ENCODE measurements at places on chromosomes 5 and 9.

DNA sequence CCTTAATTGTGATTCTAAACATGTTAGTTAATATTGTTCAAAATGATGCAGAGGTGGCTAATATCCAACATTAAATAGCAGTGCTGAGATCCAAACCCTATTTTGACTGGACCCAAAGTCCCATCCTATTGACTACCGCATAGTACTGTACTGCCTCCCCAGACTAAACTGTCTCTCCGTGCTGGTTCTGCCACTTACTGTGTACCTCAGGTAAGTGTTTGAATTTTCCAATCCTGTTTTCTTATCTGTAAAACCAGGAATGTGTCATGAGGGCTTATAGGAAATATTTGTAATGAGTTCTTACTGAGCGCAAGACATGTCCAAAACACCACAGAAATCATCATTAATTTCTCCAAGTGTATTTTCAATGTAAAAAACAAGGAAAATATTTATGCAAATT is 209.2 kb upstream of the CD180 start:
- DNase-seq: no peak

- DNase-seq: no peak
These were observed 3.7 kb upstream of the SSBP2 start for GRCh38 chr5:81754621-81755020.

GRCh38 chr5:5979377-5979760 is 399.0 kb downstream of the MED10 start:
- no peak for DNase-seq

DNA sequence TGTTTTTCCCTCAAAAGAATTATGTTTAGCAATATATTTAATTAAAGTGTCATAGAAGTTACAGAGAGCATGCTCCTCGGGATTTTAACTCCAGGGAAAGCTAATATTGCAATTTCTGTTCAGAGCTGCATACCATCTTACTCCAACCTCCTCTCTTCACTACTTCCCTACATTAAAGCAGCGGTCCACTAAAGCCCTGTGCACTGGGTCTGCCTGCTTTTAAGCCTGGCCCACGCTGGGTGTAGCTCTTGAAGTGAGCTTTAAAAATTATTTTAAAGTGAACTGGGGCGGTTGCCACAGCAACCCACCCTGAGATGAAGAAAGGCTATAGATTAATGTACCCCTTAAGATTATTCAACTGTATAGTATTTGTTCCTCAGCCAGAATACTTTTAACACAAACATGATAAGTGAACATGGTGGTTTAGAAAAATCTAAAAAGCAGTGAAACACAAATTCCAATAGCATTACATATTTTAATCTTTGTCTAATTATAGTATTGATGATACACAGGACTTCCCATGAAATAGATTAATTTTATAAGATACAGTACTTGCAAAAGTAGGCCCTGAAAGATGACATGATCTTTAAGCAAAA is 3.9 kb upstream of the MEF2C start:
- no peak for DNase-seq

DNA sequence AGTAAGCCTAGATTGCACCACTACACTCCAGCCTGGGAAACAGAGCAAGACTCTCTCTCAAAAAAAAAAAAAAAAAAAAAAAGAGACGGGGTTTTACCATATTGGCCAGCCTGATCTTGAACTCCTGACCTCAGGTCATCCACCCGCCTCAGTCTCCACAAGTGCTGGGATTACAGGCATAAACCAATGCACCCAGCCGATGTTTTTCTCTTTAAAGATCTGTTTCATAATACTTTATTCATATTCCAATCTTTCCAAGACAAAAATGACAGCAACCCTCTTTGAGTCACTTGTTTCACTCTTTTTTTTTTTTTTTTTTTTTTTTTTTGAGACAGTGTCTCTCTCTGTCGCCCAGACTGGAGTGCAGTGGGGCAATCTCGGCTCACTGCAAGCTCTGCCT is 13.6 kb upstream of the LMNB1 start:
- DNase-seq: peak; percentile 73

DNA sequence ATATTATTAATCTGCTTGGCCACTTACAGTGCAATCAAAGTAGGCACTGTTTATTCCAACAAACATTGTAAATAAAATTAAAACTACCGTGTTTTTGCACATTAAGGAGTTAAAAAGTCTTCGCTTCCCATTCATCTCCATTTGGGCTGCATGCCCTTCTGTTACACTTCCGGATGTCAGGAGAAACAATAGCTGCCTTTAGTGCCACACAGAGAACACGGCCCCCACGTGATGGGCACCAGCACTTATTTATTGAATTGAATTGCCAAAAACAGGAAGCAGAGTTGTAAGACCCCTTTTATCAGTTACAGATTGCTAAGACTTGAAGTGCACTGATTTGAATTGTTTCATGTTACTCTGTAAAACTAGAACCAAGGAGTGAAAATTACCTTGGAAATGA is 80.4 kb downstream of the LHFPL2 start:
- no peak for DNase-seq

DNA sequence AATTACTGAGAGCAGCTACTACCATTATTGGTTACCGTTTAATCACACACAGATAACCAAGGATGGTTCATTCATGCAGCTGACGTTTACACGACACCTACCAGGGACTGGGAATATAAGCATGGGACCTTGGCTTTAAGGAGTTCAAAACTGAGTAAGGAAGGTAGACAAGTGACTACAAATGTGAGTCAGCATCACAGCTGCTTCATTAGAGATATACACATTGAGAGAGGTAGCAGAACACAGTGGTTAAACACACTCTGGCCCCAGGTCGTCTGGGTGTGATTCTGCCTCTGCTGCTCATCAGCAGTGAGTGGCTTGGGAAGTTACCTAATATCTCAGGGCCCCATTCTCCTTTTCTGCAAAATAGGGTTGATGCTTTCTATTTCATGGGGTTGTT is 268.6 kb downstream of the NR3C1 start:
- DNase-seq: no peak

DNA sequence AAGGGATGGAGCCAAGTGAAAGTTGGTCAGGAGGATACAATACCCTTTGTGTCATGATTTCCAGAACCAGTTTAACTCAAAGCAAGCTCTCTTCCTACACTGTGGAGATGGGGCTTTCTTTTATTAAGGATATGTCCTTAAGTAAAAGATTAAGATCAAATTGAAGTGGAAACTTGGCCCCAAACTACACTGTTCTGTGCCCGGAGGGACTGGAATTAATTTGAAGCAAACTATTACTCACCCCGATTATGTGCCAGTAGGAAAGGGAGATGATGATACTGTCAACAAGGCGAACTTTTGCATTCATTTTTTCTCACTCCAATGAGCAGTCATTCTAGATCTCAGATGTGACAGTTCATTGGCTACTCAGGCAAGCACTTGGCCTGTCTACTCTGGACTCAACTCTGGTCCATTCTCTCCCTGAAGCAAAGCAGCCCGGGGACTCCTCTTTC is 186.7 kb downstream of the NTRK2 start:
- no peak for DNase-seq

DNA sequence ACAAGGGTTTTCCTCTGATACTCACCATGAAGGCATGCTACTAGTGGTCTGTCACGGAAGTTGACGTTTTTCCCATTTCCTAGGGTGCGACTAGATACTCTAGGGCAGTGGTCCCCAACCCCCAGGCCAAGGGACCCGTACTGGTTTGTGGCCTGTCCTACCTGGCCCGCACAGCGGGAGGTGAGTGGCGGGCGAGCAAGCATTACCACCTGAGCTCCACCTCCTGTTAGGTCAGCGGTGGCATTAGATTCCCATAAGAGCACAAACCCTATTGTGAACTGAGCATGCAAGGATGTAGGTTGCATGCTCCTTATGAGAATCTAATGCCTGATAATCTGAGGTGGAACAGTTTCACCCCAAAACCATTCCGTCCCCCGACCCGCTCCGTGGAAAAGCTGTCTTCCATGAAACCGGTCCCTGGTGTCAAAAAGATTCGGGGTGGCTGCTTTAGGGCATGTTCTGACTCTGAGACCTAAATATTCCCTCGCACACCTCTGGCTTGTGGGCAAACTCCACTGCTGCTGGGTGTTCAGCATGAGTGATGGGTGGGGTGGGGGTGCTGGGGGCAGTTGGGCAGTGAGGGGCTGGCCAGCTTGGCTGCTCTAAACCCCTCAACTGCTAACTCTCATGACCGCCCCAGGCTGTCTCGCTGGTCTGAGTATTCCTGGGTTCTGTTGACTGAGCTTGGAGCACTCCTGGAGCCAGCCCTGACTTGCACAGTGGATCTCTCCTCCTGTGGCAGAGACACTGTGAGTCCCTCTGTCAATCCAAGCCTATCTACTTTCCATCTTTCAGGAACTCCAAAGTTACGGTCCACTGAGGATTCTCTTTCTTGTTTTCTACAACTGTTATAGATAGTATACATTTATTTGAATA is 78.3 kb upstream of the NEK6 start:
- no peak for DNase-seq

- DNase-seq: no peak
These were observed 203.8 kb upstream of the PIK3R1 start for GRCh38 chr5:68011801-68012200.

- no peak for DNase-seq
These were observed 127.9 kb downstream of the ADAMTS2 start for GRCh38 chr5:179217356-179217755.

DNA sequence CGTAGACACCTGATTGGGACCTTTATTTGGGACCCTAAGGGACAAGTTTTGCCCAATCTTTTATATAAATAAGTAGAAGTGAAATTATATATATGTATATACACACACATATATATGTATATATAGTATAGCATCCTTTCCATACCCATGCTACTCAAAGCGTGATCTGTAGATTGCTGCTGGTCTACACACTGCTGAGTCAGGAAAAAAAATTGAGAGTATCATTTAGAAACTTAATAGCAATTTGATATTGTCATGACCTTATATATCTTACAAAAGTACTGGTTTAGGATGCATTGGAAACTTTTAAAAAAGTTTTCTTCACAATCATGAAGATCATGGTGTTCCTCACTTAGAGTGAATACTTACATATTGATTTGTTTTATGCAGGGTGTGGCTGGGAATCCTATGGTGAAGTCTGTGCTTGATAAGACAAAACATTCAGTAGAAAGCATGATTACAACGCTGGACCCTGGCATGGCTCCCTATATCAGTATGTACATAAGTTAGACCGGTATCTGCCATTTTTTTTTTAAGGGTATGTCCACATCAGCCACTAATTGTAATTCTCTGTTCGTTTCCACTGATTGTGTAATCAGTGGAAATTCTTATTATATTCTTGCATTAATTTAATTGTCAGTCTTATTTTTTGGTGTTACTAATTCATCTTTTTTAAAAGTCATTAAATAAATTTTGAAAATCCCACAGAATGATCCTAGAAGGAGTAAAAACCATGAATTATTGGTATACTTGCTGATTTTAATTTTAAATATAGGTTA is 12.7 kb downstream of the PRRC1 start:
- DNase-seq: no peak

All from inflammatory macrophage treated with lipopolysaccharide for 4 hours (primary cell).